HFFc6 (cell line): ENCODE measurements at places on chromosomes 2 and 18. TPM values are rescaled to one million over a fixed set of nuclear protein-coding genes. Genes with fewer than 3 reads are reported as not detected.

DNA sequence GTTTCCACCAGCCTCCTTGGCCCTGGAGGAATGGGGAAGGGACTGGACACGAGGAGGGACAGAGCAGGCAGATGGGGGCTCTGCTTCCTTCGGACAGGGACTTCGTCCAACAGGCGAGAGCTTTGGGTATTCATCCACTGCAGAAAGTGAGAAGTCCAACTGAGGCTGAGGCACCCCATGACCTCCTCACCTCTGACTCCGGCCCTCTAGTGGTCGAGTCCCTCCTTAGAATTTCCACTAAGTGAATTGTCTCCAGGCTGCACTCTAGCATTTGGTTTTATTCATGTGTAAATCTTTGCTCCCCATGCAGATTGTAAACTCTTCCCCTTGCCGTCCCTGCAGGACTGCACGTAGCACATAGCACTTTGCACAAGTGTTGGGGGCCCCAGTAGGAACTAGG lies 75.6 kb downstream of the TMEM247 start:
- no peak for DNase-seq

GRCh38 chr18:59783138-59783537 lies 85.9 kb upstream of the CCBE1 start:
- DNase-seq, result peak; percentile 84

GRCh38 chr18:3126457-3127097 lies 93.2 kb downstream of the MYOM1 start:
- no peak for DNase-seq

DNA sequence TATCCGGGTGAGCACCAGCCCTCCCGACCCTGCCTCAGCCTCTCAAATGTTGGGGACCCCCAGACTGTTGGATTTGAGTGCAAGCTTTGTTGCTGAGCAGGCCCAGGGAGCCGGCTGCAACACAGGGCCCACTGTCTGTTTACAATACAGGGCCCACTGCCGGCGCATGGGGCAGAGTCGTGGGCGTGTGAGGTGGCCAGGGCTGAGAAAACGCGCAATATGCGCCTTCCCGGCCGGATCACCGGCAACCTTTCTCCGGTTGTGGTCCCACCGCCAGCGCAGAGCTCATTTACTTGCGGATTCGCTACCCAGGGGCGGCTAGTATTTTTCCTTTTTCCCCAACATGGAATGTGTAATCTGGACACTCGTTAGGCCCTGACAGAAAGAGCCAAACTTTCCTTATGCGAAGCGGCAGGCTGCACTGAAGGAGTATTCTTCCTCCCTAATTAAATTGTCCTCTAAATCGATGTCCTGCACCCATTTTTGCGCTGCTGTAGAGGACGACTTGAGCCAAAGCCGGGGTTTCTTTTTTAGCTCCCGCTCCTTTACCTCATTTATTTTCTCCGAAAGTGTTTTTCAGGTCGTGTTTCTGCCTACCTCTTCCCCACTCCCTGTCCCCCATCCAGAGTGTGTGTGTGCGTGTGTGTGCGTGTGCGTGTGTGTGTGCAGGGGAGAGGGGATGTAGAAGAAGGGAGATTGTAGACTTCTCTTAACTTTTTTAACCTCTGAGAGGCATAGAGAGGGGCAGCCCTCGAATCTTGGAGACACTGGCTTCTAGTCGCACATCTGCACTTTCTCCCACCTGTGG lies 2.7 kb downstream of the OTX1 start:
- no peak for DNase-seq

DNA sequence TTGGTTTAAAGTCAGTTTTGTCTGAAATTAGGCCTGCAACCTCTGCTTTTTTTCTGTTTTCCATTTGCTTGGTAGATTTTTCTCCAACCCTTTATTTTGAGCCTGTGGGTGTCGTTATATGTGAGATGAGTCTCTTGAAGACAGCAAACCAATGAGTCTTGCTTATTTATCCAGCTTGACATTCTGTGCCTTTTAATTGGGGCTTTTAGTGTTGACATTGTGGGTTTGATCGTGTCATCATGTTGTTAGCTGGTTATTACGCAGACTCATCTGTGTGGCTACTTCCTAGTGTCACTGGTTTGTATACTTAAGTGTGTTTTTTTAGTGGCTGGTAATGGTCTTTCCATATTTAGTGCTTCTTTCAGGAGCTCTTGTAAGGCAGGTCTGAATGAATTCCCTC lies 18.8 kb downstream of the TMEM87B start:
- peak; percentile 41 for DNase-seq

DNA sequence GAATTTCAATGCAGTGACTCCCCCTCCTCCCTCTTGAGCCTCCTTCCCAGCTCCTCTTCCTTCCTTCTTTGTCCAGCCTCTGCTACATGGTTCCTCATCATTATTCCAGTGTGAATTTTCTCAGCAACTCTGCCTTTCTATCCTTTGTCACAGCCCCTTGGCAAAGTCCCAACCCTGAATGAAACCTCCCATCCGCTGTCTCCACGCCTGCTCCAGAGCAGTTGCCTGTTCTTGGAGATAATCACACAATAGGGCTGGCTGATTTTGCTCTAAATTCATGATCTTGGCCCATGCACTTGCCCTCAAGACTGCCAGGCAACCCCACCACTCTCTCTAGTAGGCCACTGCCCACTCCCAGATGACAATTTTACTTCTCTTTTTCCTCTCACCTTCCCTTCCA lies 61.4 kb downstream of the BCL2L11 start:
- no peak for DNase-seq

DNA sequence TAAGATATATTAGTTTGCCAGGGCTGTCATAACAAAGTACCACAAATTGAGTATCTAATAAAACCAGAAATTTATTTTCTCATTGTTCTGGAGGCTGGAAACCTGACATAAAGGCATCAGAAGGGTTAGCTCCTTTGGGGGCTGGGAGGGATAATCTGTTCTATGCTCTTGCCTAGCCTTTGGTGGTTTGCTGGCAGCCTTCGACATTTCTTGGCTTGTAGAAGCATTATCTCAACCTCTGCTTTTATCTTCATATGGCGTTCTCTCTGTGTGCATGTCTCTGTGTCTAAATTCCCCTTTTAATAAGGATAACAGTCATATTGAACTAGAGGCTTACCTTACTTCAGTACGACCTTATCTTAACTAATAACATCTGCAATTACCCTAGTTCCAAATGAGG lies 22.8 kb upstream of the NT5C1B start:
- DNase-seq, result no peak

DNA sequence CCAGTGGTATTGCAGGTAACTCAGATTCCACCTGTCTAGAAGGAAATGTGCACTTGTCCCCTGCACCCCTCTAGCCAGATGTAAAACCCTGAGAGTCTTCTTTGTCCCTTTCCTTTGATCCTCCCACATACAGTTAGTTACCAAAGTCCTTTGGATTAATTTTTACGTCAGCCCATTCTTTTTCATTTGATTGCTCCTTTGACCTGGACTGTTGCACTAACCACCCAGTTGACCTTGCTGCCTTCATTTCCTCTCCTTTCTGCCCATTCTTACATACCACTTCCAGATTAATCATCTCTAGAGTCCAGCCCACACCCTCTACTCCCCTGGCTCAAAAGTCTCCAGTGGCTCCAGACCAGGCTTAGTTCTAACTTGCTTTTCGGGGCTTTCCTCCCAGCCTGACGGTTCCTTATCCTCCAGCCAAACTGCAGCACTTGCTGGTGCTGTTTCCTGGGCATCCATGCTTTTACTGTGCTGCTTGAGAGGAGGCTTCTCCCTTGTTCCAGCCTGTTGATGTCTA lies 99.3 kb downstream of the SPTBN1 start:
- DNase-seq, result no peak

- DNase-seq, result no peak
Measured at GRCh38 chr18:48696218-48696617, 157.4 kb downstream of the CTIF start.

LRRC30 gene
- total RNA-seq, result not detected in 3 replicates

KANSL1L gene
- 4.6 to 5.7 TPM (median 5.2 TPM) in 3 replicates for total RNA-seq

TMEFF2 gene
- 0.11 TPM in 1 of 3 replicates, not detected in the others for total RNA-seq

IL36RN gene
- total RNA-seq, result not detected in 3 replicates

BOLL gene
- total RNA-seq, result not detected in 3 replicates

OBSL1 gene
- total RNA-seq, result 67.6 and 77.2 TPM in 2 replicates
